ENCODE measurements at places on chromosomes 4 and X. TPM values are rescaled to one million over a fixed set of nuclear protein-coding genes. Genes with fewer than 3 reads are reported as not detected.

Gene COX7B2
- not detected for total RNA-seq

Gene PRRG1
- total RNA-seq = 12.0 TPM

Gene SSX2
- not detected for total RNA-seq

Gene FGF13
- 0.69 TPM for total RNA-seq

Gene GSX2
- not detected for total RNA-seq

Gene CXorf49
- total RNA-seq = not detected

Gene DNAAF6
- total RNA-seq = not detected

Gene LEF1
- total RNA-seq = 163 TPM

Gene PDLIM3
- 12.0 TPM for total RNA-seq

Gene NOX1
- total RNA-seq = not detected

Gene CT45A1
- total RNA-seq = not detected

Gene TRIM2
- total RNA-seq = 216 TPM

Gene CYSLTR1
- total RNA-seq = not detected

Gene ANTXR2
- total RNA-seq = 6.0 TPM

Gene STPG2
- total RNA-seq = 0.36 TPM

Gene C4orf50
- total RNA-seq = not detected

Gene SOD3
- total RNA-seq = 0.15 TPM

Gene ZNF157
- under 0.01 TPM for total RNA-seq

Gene PPP1R3F
- 6.9 TPM for total RNA-seq

Gene PIR
- 166 TPM for total RNA-seq

Gene HEPH
- 8.4 TPM for total RNA-seq

Gene CFAP47
- total RNA-seq = not detected

Gene MAGEA12
- not detected for total RNA-seq

Gene FRMD7
- not detected for total RNA-seq

Gene ANKRD17
- total RNA-seq = 92.4 TPM

Gene POU3F4
- not detected for total RNA-seq

Gene POLN
- total RNA-seq = 5.5 TPM

Gene SPANXD
- not detected for total RNA-seq

Gene VSIG4
- not detected for total RNA-seq

Gene FSTL5
- 0.73 TPM for total RNA-seq

Gene BEX3
- total RNA-seq = 185 TPM

Gene UGT8
- 7.7 TPM for total RNA-seq

Gene POU4F2
- not detected for total RNA-seq

Gene CYBB
- not detected for total RNA-seq

All from melanocyte of skin (primary cell).